ENCODE measurements at places on chromosomes 3 and 15.

DNA sequence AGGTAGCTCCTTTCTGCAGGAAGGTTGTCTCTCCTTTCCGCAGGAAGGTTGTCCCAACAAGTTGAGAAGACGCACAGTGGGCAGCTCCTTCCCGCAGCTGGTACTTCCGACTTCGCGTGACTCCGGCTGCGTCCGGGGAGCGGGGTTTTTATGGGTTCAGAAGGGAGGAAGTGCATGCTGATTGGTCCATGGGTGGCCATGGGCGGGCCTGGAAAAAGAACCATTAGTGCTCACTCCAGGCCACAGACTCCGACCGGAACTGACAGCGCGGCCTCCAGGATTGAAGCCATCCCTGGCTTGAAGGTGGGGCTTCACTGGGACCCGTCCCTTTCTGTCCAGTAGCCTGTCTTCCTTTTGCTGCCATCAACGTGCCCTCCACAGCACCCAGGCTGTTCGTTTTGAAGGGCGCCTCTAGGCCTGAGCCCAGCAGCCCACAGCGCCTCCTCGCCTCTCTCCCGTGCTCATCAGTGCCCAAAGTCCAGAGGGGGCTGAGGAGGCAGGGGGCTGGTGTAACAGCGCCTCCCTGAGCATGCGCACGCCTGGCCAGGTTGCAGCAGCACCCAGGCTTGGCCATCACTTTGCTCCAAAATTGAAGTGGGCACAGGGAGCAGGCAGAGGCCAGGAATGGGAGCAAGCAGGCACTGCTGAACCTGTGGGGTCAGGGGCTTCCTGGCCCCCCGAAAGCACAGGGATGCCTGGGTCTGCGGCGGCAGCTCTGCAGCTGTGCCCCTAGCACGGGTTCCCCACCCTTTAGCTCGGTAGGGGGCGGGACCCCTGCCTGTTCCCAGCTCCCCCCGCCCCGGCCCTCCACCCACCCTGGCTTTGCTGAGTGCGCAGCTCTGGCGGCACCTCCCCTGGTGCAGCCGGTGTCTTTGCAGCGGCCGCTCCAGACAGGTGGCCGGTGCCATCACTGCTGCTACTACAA is 330.6 kb upstream of the MCTP2 start:
- DNase-seq = no peak

- no peak for DNase-seq
Observed at GRCh38 chr3:54131890-54132289, 9.5 kb downstream of the CACNA2D3 start.

- DNase-seq = no peak
Observed at GRCh38 chr3:69318410-69318809, 67.5 kb downstream of the FRMD4B start.

DNA sequence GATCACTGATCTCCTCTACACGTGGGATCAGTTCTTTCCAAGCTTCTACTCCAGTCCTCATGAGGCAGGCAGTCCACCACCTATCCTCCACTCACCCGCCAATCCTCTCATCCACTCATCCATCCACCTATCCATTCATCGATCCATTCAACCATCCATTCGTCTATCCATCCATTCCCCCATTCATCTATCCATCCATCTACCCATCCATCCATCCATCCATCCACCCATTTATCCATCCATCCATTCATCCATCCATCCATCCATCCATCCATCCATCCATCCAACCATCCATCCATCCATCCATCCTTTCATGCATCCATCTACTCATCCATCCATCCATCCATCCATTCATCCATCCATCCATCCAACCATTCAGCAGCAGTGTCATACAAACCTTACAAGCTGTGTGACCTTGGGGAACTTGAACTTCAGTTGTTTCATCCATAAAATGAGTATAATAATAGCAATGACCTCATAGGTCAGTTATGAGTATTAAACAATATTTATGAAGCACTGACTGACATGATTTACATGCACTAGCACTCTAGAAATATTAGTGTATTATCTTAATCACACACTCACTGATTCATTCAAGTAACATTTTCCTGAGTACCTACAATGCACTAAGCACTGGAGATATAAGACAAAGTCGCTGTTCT is 55.0 kb downstream of the TLE3 start:
- no peak for DNase-seq

DNA sequence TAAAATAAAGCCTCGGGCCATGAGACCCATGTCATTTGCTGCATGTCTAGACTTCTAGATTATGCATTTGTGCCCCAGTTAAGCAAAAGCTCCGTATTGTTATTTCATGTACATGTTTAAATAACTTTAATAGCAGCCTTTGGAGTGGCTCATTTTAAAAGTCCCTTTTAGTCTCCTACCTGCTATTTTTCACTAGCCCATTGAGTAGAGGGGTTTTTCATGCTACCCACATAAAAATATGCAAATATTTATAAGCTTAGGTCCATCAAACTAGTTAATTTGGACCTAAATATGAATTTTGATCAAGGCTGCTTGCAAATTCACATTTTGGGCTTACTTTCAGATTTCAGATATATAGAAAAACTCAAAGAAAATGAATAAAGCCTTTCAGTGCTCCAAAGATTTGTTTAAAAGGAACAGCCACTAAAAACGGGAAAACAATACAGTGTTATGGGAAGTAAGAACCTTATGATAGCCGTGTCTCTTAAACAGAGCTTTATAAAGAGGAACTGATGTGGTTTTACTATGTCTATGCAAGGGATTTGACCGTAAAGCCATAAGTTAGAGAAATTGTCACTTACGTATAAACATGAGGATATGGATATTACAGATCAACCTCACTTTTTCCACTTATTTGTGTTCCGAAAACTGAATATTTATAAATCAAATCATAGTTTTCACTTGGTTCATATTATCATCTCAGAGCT is 30.0 kb downstream of the FILIP1L start:
- DNase-seq = no peak

DNA sequence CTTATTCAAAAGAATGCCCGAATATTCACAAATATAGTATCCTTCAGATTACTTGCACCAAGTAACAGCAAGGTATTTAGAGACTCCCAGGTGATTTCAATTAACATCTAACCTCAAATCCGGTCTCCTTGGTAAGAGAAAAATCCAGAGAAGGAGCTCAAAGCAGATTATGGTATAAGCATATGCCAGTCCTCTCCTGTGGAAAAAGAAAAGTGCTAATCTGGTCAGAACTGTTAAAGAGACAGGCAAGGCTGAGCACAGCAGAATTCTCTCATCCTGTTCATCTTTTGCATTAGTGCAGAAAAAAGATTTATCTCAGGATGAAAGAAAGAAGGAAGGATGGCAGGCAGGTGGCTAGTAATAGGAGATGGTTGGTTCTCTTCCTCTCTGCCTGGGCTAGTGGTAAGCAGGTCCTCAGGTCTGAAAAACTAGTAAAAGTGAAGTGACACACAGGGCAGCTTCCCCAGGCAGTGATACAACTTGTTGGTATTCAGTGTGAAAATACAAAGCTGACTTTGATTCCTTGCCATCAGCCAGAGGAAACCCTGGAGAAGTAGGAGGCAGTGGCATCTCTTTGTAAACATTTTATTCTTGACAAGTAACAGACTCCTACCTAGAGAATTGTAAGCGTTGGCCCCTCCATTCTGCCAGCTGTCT is 14.2 kb downstream of the ATXN7 start:
- no peak for DNase-seq

DNA sequence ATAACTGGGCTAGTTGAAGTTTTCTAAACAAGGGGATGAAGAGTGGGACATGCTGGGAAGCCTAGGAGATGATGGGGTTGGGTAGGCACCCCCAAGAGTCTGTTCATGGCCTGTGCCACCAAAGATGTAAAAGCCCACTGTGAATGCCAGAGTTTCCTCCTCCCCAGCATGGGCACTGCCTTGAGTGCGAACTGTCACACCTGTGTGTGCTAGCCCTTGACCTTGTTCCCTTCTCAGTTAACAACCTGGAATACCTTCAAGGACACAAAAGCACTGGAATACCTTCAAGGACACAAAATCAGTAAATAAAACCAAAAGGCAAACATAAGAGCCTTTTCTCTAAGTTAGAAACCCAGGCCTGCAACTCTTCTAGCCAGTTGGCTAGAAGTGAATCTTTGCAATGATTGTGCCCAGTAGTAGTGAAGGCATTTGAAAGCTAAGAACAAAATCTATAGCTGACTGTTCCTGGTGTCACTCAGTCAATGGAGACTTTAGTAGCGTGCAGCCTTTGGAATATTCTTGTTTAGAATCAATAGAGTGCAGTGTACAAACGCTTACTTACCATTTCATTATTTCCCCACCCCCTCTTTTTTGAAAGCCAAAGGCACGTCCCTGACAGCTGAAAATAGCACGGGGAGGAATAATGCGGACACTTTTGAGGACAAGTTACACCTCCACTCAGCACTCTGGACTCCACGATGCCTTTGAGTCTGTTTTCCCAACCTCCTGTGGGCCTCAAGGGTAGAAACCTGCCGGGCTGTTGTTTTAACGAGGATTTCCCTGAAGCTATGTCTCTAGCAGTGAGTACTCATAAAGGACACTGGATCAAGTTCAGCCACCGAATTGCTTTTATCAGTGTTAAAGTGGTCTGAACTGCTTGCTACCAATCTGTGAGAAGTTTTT is 24.2 kb downstream of the PSMD6 start:
- no peak for DNase-seq

Measured in left lobe of liver (tissue), 2 donors.